ENCODE measurements at places on chromosomes 2 and 18.

GRCh38 chr2:232901736-232902578, 31.9 kb downstream of the SNORC start:
- no peak for DNase-seq

DNA sequence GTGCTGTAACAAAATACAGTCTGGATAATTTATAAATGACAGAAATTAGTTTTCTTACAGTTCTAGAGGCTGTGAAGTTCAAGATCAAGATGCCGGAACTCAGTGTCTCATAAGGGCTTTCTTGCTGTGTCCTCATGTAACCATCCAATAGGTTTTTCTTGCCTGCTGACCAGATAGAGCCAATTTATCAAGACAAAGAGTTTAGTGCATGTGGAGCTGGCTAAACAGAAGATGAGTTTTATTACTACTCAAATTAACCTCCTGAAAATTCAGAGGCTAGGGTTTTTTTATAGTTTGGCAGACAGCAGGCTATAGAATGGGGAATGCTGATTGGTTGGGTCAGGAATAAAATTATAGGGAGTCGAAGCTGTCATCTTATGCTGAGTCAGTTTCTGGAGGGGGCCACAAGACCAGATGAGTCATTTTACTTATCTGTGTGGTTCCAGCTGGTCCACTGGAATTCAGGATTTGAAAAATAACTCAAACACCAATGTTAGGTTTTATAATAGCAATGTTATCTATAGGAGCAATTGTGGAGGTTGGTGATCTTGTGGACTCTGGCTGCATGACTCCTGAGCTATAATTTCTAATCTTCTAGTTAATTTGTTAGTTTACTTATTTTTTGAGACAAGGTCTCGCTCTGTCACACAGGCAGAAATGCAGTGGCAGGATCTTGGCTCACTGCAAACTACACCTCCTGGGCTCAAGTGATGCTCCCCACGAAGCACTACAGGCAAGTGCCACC, 3.2 kb upstream of the PDK1 start:
- DNase-seq = no peak

- no peak for DNase-seq
Observed at GRCh38 chr2:191155608-191156071, 4.8 kb upstream of the STAT4 start.

GRCh38 chr2:68623820-68624219, 19.6 kb upstream of the PROKR1 start:
- DNase-seq = no peak
